Activated naive CD4-positive, alpha-beta T cell treated with Interleukin-2 at 50 U/mL for 16 hours (primary cell): ENCODE measurements at places on chromosomes 1 and 21.
A peak's percentile ranks its signal among the peaks of the same experiment; 100 is the strongest.

- no peak for DNase-seq
Observed at GRCh38 chr1:202848191-202848542, 37.4 kb downstream of the PCAT6 start.

DNA sequence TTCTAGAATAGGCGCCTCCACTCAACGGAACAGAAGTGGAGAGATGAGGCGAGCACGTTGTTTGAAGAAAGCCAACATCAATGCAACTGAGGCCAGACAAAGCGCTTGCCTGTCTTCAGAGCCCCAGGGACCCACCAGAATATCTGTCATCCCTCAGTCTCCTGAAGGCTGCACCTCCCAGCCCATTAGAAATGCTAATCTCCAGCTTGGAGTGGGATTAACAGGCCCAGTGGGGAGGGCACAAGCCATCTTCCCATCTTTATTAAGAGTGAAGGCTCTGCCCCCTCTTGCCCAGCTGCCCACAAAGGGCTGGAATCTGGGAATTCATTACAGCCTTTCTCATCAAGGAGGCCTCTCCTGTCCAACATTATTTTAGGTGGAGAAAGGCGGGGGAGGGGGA is 16.8 kb upstream of the CNTN2 start:
- DNase-seq, result no peak

DNA sequence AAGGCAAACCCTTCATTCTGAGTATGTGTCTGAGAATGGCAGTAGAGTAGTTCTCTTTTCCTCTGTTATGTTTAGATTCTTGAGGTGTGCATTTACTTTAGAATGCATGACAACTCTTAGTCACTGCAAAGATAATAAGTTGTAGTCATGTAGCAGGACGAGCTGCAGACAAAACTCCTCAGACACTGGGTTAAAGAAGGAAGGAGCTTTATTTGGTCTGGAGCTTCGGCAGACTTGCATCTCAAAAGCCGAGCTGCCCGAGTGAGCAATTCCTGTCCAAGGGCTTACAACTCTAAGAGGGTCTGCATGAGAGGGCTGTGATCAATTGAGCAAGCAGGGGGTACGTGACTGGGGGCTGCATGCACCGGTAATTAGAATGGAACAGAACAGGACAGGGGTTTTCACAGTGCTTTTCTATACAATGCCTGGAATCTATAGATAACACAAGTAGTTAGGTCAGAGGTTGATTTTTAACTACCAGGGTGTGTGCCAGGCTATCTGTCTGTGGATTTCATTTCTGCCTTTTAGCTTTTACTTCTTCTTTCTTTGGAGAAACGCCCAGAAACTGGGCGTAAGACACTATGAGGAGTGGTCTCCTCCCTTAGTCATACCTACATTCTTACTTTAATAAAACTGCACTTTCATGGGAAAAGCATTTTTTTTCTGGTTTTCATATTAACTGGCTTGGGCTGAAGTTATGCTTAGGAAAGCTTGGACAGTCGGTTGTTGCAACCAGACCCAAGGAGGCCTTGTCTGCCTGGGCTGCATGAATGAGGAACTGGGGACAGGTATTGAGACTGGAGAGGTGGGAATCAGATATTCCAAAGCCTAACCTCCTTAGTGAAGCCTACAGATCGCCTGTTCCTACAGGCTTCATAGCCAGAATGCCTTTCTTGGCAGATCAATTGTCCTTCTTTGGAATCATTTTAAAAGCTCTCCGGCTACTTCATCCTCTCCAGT is 115.1 kb downstream of the RHOU start:
- no peak for DNase-seq

DNA sequence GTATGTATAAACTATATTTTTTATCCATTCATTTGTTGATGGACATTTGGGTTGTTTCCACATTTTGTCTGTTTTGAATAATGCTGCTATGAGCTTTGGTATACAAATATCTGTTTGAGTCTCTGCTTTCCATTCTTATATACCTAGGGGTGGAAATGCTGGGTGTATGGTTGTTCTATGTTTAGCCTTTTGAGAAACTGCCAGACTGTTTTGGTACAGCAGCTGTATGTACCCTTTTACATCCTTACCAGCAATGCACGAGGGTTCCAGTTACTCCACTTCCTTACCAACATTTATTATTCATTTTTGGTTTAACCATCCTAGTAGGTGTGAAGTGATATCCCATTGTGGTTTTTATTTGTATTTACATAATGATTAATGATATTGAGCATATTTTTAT is 13.9 kb downstream of the RASAL2 start:
- DNase-seq, result no peak

GRCh38 chr1:235286667-235287066 is 41.3 kb downstream of the ARID4B start:
- no peak for DNase-seq

- no peak for DNase-seq
Observed at GRCh38 chr1:168939110-168939946, 167.2 kb upstream of the ATP1B1 start.

DNA sequence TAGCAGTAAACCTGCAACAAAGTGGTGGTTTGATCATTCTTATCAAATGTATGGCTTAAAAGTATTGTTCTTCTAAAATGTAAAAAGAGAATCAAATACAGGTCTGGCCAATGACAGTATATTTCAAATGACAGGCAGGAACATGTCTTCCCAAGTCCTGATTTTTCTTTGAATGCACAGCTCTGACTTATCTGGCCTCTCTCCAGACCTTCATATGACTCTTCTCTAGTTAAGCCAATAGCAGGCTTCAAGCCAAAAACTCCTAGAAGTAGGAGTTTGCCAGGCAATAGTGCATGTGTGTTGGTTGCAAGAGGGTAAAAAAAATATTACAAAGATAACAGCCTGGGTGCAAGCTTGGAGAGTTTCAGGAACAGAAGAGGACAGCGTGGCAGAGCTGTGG is 345.5 kb downstream of the SMYD3 start:
- DNase-seq, result no peak

DNA sequence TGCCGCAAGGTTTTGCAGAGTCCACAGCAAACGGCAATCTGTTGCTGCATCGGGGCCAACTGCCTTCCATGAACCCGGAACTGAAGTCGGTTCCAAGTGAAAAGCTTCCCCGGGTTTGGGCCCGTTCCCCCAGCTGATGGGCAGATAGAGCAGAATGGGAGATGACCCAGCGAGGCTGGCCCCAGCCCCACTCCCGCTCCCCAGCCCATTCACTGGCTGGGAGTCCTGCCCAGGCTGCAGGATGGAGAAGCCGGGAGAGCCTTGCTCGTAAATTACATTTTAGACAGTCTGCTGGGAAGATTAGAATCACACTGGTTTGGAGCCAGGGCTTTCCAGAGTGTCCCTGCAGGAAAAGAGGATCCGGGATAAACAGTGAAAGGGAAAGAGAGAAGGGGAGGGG is 31.6 kb upstream of the PAX7 start:
- DNase-seq, result no peak

GRCh38 chr1:228849011-228849541 is 113.8 kb downstream of the RHOU start:
- DNase-seq, result no peak

DNA sequence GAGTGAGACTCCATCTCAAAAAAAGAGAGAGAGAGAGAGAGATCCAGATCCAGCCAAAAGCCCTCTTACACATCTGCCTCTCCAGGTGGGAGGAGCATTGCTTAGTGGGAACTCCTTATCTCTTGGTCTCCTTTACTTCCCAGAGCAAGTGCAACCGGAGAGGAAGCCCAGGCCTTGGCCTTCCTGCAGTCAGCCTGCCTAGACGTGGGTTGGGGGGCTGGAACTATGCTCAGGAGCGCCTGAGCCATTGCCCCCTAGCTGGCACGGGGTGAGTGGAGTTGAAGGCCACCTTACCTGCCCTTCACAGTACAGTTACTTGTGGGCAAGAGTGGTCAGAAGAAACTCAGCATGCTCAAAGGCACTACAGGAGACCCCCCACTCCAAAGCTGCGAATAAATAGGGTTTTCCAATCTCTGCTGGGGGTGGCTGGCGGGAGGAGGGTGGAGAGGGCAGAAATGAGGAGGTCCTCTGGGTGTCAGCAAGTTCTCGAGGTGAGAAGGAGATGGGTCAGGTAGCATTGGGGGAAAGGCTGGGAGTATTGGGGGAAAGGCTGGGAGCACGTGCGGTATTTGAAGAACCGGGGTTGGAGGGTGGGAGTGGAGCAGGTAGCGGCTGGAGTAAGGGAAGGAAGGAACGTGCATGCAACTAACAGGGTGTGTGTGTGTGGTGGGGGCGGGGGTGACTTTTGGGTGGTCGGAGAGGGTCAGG is 4.7 kb upstream of the DMBX1 start:
- DNase-seq, result no peak

- peak; percentile 42 for DNase-seq
Observed at GRCh38 chr1:151898519-151898991, 10.8 kb downstream of the THEM4 start.

- no peak for DNase-seq
Observed at GRCh38 chr21:38793926-38794713, 11.6 kb upstream of the ETS2 start.

- DNase-seq, result no peak
Observed at GRCh38 chr1:193568512-193568911, 382.1 kb upstream of the B3GALT2 start.

DNA sequence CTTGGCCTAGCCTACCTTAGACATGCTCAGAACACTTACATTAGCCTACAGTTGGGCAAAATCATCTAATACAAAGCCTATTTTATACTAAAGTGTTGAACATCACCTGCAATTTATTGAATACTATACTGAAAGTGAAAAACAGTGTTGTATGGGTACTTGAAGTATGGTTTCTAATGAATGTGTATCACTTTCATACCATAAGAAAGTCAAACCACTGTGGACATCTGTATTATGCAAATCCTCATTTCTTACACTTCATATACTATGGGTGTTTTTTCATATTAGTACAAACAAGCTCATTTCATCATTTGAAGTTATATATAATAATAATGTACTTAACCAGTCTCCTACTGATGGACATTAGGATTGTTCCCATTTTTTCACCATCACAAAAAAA is 41.2 kb downstream of the TDRD5 start:
- DNase-seq, result no peak

- DNase-seq, result no peak
Observed at GRCh38 chr1:21322681-21323016, 32.4 kb upstream of the ECE1 start.

DNA sequence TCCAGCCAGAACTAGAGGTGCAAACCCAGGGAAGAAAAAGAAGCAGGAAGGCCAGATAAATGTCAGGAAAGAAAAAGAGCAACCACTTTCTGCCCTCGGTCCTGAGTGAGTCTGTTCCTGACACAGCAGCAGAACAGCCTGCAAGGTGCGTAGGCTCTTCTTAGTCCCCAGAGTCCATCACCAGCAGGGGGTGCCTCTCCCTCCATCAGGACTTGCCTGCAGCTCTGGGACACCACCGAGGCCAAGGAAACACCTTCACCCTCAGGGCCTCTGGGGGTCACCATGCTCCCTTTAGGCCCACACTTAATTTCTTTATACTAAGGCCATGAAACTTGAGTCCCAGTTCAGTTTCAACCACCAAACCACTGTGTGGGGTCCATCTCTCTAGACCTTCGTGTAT is 43.7 kb upstream of the NFASC start:
- no peak for DNase-seq

DNA sequence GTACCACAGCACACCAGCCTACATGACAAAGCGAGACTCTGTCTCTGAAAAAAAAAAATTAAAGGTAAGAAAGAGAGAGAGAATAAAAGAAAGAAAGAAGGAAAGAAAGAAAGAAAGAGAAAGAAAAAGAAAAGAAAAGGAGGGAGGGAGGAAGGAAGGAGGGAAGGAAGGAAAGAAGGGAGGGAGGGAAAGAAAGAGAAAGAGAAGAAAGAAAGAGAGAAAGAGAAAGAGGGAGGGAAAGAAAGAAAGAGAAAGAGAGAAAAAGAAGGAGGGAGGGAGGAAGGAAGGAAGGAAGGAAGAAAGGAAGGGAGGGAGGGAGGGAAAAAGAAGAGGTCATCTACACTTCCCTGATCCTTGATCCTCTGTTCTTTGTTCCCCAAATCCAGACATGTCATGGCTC is 104.8 kb upstream of the GJB5 start:
- no peak for DNase-seq

DNA sequence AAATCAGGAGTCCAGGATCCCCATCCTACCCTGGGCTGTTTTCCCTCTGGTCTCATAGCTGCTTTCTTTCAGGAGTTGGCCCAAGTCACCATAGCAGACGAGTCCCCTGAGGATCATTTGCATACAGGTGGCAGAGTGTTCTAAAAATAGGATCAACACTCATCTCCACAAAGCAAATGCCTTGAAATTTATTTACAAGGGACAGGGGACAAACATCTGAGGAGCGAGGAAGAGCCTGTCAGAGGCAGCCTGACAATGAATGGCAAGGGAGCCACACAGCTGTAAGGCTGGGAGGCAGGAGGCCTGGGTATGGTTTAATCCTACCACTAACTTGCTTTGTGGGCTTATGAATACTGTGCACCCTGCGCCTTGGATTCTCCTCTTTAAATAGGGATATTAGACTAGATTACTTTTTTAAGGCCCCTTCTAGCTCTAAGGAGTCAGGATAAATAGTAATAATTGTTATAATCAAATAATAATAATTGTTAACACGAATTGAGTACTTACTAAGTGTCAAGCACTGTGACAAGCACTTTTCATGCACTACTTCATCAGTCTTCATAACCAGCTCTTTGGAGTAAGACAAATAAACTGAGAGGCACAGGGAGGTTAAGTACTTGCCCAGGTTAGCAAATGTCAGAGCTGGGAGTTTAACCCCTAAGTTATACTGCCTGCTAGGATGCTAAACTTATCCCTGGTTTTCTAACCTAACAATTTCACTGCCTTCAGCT is 34.5 kb downstream of the RAB3B start:
- DNase-seq, result no peak

GRCh38 chr1:31389616-31390015 is 16.7 kb upstream of the FABP3 start:
- no peak for DNase-seq

- DNase-seq, result no peak
Observed at GRCh38 chr1:85992791-85993190, 163.8 kb downstream of the COL24A1 start.

GRCh38 chr1:43359696-43360095 is 915 bp downstream of the CDC20 start:
- no peak for DNase-seq

DNA sequence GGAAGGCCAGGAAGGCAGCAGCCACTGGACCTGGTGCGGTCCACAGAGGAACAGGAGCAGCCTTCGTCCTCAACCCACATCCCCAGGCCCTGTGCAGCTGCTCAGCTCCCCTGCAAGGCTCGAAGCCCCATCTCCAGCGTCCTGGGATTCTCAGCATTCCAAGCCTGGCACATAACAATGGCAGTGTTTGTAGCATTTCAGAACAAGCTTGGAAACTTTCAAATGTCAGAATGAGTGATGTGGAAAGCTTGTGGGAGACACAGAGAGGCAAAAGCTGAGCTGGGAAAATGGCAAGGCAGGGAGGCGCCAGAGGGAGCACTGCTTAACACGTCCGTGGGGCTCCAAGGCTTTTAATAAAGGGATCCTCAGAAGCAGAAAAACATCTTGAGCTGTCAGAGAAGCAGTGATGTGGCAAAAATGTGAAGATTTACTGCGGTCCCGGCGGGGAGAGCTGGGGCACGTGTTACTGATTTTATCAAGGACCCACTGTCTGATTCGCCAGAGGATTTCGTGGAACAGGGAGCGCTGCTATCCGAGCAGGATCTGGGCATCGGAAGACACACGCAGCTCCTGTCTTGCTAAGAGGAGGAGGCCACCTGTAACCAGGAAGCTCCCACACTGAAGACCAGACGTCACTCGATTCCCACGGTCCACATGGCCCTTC is 38.1 kb downstream of the TOMM20 start:
- DNase-seq, result no peak
